ENCODE measurements at places on chromosomes 11 and 22.

DNA sequence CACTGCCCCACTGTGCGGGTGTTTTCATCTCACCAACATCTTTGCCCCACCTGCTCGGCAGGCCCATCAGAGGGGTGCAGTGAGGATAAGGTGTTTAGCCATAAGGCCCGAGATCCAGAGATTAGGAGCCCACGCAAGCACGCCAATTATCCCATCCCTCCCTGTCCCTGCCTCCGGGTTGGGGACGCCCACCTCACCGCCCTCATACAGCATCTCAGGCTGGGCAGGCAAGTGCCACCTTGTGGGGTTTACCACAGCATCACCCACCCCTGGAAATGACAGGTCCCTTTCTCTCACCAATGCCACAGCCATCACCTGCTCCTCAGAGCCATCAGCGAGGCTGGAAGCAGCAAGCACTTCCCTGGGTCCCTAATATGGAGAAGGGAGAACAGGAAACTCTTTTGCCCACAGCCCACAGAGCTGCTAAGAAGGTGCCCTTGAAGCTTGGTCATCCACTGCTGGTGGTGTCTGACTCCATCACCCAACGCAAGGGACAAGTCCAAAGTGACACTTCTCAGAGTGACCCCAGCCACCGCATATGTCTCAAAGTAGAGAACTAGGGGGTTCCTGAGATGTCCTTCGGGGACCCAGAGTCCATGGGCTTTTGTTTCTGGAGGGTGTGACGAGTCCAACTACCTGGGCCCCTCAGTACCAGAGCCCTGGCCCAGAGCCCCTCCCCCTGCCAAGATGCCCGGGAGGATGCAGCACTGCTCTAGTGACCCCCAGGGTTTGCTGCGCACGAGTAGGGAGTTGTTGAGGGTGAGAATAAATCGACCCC, 15.8 kb downstream of the VPS37C start:
- no peak for DNase-seq

- no peak for DNase-seq
These were observed 2.5 kb downstream of the KCNJ11 start for GRCh38 chr11:17385926-17386325.

GRCh38 chr22:47850644-47851151, 1088.2 kb downstream of the TBC1D22A start:
- DNase-seq, result no peak

GRCh38 chr22:19909350-19910179, 32.0 kb upstream of the COMT start:
- peak; percentile 76 for DNase-seq

DNA sequence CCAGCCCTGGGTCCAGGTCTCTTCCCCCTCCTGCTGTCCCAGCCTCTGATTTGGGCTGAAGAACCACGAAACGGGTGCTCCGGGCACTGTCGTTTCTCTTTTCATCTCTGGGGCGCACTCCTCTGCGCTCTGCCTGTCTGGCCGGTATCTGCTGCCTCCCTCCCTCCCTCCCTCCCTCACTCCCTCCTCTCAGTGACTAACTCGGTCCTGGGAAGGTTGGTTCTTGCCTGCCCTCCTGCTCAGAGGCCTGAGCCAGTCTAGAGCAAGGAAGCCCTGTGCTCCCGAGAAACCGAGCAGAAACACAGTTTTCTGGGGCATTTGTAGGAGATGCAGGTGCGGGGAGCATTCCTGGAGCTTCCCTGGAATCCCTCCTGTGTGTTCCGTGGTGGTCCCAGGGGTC, 1235.2 kb downstream of the BRD1 start:
- DNase-seq, result no peak

- no peak for DNase-seq
These were observed 8.4 kb upstream of the CTSC start for GRCh38 chr11:88345949-88346348.

DNA sequence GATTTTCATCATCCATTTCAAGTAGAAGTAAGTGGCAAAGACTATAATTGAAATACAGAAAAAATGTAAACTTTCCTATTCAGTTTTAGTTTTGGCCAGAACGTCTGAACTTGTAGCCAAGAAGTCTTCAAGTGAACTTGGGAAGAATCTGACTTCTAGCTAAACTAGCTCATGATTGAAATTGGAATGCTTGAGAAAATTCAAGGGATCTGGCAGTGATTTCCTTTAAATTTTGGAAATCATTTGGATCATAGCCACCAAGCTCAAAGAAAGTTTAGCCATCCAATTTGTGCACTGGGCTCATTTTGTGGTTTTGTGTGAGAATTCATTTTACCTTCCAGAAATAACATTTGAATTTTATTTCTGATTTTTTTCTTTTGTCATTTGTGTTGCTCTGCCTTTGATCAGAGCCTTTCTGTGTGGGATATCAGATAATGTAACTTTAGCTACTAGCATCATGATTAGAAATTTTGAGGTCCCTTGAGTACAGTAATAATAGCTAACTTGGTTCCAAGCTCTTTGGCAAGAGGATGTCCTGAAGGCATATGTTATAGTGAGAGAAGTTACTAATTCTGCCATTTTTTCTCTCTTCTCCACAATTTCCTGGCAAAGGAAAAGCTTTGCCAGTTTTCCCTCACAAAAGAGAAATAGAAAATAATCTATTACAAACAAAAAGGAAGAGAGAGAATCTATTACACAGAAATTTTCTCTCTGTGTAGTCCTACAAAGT, 2123.7 kb upstream of the RAG2 start:
- no peak for DNase-seq

DNA sequence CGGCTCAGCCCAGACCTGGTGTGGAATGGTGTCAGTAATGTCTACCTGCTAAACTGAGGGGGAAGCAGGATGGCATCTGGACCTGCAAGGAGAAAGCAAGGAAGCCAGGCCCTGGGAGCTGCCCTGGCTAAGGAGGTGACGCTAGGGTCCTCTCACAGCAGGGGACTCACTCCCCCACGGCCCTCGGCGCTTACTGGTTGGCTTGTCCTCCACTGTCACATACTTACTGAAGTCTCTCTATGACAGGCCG, 48.9 kb downstream of the TPBGL start:
- no peak for DNase-seq

DNA sequence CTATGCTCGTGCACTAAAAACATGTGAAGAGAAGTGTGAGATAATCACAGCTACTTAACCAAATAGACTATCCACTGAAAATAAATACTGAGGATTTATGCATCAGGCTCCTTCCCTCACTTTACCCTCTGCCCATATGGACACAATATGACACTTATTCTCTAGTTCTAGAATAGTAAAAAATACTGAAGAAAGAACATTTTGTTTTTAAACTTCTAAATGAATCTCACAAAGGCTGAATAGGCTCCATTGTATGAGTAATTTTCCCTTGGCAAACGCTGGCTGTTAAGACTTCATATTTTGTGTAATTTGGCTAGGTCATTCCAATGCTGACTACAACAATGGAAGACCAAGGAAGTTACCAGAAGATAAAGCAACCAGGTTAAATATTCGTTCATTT, 9.9 kb downstream of the HPS5 start:
- DNase-seq, result no peak

- DNase-seq, result no peak
These were observed 27.0 kb downstream of the ART5 start for GRCh38 chr11:3614742-3615171.

- DNase-seq, result no peak
These were observed 197.8 kb upstream of the SORL1-AS1 start for GRCh38 chr11:121650351-121651256.

DNA sequence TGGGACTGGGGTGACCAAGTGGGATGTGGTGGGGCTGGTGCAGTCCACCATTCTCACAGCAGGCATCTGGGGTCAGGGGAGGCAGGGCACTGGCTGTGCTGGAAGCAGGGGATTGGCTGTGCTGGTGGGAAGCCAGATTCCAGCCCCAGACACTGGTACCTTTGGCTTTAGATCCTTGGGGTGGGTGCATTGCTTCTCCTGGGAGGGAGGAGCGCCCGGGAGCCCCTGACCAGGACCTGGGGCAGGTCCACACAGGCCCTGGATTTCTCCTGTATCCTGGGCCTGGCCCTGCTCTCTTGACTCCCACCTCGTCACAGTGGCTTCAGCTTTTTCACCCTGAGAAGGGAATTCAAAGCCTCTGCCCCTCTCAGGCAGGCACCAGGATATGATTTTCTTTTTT, 38.5 kb downstream of the ST3GAL4 start:
- no peak for DNase-seq

- DNase-seq, result no peak
These were observed 67.0 kb downstream of the IGLL1 start for GRCh38 chr22:23513133-23513532.

DNA sequence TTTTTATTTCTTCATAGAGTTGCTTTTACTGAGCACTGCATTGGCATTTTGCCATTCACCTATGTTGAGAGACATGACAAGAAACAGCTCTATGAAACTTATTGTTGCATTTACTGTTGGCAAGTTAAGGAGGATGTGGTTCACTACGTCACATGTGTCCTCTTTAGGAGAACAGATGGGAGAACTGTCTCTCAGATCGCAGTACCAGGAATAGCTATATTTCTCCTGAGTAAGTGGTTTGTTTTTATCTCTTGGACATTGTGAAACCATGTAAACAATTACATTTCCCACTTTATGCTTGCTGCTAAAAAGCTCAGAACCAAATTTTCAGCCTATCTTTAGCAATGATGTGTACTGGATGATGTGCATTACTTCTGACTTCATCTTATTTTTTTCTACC, 34.8 kb upstream of the PSMA1 start:
- peak; percentile 28 for DNase-seq

DNA sequence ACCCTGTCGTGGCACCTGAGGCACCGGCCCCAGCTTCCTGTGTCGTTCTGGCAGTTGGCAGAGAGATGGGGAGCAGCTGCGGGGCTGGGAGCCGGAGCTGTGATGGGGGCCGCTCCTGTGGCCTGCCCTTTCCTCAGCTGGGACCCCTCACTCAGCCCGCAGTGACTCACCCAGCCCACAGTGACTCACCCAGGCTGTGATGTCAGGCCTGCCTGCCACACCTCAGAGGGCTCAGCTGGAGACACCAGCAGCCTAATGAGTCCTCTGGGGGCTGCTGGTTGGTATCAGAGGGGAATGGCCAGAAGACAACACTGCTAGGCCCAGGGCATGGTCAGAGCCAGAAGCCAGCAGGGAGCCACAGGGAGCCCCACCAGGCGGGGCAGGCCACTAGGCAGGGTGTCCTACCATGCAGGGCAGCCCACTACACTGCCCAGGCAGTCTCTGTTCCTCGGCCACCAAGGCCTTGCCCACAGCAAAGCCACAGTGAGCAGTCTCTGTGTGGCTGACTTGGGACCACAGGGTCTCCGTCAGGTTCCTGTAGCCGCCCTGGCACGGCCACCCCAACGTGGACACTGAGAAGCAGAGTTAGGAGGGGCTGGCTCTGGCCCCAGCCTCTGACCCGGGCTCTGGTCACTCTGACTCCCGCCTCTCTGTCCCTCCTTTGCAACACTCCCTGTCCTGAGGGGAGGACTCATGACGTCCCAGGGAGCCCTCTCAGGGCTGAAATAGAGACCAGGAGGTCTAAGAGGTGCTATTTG, 4.2 kb upstream of the FXYD2 start:
- peak; percentile 16 for DNase-seq

- DNase-seq, result no peak
These were observed 70.7 kb downstream of the BMAL1 start for GRCh38 chr11:13348305-13348704.

- DNase-seq, result no peak
These were observed 145.9 kb downstream of the MAML2 start for GRCh38 chr11:96197103-96197502.

GRCh38 chr11:91261513-91261912, 963.1 kb upstream of the FAT3 start:
- DNase-seq, result no peak

GRCh38 chr11:11070976-11071375, 213.1 kb upstream of the ZBED5 start:
- no peak for DNase-seq

- DNase-seq, result no peak
These were observed 1.6 kb upstream of the TIRAP start for GRCh38 chr11:126281245-126281644.

- no peak for DNase-seq
These were observed 160.3 kb downstream of the DBX1 start for GRCh38 chr11:20000022-20000350.

DNA sequence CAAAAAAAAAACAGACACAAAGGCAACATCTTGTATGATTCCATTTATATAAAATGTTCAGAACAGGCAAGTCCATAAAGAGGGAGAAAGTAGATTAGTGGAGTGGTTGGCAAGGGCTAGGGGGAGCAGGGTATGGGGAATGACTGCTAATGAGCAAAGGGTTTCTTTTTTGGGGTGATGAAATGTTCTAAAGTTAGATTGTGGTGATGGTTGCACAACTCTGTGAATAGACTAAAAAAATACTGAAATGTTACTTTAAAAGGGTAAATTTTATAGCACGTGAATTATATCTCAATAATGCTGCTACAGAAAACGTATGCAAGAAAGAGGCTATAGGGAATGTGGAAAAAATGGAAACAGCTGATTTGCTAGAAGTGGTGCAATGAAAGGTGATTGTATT, 155.1 kb downstream of the TENM4 start:
- no peak for DNase-seq

GRCh38 chr11:33266393-33267215, 9.4 kb downstream of the HIPK3 start:
- DNase-seq, result no peak

DNA sequence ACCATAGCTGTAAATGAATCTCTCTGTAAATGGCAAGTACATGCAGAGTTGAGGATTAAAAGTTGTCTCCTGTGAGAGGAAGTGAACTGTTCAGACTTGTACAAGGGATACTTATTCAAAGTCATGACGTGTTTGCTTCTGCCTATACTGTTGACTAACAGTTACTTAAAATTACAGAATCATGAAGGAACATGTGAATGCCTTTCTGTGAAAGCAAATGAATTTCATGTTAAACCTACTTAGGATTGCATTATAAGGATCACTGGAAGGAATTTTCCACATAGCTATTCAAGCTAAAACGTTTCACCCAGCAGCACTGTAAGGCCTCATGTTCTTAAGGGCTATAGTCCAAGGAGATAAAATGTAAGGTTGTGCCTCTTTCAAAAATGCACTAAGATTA, 93.4 kb upstream of the BIRC3 start:
- DNase-seq, result no peak

GRCh38 chr11:74551754-74552145, 40.6 kb upstream of the POLD3 start:
- no peak for DNase-seq

DNA sequence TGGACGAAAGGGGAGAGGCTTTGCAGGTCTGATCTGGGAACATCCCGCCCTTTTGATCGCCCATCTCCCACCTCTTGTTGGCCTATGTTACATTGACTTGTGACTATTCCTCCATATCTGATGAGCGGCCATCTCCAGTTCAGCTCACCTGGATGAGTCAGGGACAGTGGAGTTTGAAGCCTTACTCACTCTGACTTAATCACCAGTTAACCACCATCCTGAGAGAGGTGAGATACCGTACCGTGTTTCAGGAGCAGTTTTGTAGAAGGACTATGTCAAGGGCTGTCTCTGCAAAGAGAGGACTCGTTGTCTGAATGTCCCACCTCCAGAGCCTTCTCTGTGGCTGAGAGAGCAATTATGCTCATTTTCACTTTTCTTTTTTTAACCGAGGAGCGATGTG, 771.7 kb downstream of the NTM start:
- no peak for DNase-seq

DNA sequence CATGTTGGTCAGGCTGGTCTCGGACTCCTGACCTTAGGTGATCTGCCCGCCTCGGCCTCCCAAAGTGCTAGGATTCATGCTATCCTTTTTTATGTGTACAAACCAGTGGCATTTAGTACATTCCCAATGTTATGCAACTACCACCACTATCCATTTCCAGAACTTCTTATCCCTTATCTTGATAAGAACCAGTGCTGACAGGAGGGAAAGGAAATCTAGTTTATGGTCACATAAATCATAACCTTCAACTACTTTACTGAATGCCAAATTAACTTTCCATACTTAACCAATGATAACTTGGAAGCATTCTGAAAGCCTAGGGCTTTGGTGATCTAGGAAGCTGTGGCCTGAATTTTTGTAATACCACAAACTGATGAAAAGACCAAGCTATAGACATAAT, 170.4 kb downstream of the SWAP70 start:
- no peak for DNase-seq
